ENCODE measurements at places on chromosomes 3 and 15.

- DNase-seq, result no peak
These were observed 149.1 kb downstream of the CTNNB1 start for GRCh38 chr3:41348401-41348800.

- DNase-seq, result no peak
These were observed 234.4 kb upstream of the LRTM1 start for GRCh38 chr3:55162031-55162795.

DNA sequence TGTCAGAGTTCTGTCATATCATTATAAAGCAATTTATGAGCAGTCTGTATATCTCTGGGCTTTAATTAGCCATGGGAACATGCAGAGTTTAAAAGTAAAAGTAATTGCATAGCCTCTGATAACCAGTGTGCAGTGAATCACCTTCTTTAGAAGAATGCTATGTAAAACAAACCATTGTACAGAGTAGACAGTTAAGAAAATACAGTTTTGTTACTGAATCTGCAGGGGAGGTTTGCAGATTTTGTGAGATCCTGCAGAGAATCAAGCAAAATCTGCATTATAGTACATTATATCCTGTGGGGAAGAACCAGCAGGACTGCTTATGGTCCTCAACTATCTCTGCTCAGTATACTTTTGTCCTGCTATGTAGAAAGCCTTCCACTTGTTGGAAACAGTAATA lies 396.2 kb upstream of the NAALADL2 start:
- no peak for DNase-seq

GRCh38 chr3:41176596-41176995 lies 22.7 kb upstream of the CTNNB1 start:
- DNase-seq, result no peak

GRCh38 chr3:148078658-148079057 lies 619.0 kb upstream of the AGTR1 start:
- no peak for DNase-seq

GRCh38 chr15:40567111-40567510 lies 2.0 kb upstream of the RPUSD2 start:
- DNase-seq, result no peak

DNA sequence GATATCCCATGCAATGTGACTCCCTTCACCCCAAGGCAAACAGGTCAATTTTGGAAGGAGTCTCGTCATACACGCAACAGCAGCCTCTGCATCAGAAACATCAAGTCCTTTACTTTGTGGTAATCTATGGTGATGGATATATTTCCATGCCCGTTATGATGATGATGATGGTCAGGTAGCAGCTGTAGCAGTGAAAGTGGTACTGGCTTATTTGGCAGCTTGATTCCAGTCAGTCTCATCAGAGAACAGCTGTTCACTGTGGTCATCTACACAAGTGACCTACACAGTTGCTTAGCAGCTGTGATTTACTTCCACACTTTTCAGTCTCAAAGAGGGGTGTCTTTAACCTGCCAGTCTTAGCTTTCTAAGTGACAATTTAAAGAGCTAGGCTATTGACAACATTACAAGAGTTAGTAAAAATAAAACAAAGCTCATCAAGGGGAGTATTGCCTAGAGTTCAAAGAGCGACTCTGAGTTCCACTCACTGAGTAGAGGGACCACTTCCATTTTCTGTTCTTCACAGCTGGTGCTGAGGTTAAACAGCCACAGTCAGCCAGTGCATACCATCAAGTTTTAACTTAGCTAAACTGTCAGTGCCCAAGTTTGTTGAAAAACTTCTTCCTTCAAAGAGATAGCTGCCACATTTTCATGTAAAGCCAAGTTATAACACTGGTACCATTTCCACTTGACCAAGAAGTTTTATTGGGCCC lies 587.4 kb upstream of the KCNMB2 start:
- no peak for DNase-seq

DNA sequence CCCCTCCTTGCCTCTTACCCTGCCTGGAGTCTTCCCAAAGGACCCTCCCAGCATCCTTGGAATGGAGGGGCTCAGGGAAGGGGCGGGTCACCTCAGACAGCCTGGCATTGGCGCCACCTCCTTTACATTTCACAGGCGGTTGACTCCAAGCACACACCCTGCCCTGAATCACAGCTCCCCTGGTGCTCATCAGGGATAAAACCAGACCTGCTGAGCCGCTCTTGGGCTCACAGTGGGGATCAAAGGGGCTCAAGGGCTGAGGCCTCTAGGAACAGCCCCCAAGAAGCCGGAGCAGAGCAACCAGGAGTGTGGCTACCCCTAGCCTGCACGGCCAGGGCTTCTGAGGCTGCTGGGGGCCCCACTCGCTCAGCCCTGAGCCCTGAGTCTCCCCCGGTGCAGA lies 16.6 kb downstream of the LINGO1 start:
- DNase-seq, result no peak

GRCh38 chr3:193028258-193028657 lies 110.6 kb upstream of the MB21D2 start:
- no peak for DNase-seq

GRCh38 chr3:10170915-10171478 lies 6.3 kb downstream of the IRAK2 start:
- DNase-seq, result no peak

DNA sequence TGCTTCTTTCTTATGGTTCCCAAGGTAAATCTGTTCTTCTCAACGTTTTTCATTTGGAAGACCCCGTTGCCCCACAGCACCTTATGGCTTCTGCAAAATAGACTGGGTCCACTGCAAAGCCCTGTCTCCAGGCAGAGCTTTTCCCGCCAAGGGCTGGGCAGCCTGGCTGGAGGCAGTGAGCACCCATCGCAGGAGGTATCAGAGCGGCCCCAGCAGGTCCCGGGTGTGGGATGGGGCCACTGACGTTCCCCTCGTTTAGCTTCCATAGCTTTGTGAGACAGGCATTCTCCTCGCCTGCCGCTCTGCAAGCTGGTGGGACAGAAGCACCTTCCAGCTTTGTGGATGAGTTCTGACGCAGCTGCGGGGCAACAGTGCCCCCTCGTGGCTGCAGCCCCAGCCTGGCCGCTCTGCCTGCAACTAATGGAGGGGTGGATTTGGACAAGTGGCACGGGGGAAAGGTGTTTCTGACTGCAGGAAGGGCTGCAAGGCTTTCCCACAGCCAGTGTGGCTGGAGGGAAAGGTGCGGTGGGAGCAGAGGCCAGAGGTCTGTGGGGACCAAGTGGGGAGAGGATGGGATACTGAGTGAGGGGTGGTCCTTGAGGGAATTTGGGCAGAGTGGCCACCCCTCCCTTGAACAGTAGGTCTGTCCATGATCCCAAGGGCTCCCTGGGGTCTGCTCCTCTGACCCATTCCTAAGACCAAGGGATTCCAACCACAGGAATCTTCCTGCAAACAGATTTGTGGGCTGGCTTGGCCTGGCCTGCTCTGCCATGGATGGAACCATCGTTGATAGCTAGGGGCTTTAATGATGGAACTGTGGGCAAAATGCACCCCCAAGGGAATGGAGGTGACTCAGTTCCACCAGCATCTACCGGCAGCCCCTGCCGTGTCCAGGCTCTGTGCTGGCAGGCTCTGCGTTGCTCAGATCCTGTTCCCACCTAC lies 99.4 kb downstream of the FBLN2 start:
- DNase-seq, result peak; percentile 90

GRCh38 chr3:61955483-61955882 lies 394.1 kb downstream of the PTPRG start:
- DNase-seq, result no peak

DNA sequence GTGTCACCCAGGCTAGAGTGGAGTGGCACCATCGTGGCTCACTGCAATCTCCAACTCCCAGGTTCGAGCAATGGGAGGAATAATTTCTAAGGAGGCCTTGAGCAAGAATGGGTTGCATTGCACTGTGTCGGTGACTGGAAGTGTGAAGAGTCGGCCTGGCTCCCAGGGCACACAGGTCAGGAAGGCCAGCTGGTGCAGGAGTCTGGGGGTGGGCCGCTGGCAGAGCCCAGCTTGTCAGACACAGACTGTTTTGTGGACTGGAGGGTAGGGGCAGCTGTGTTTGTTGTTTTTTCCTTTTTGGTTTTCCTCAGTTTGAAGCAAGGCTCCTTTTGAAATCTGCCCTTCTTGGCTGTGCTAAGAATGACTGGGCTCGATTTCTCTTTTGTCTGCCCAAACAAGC lies 66.2 kb downstream of the ITGA11 start:
- no peak for DNase-seq

- DNase-seq, result no peak
These were observed 36.0 kb downstream of the USF3 start for GRCh38 chr3:113660458-113660857.

- DNase-seq, result no peak
These were observed 69.4 kb downstream of the B3GALNT1 start for GRCh38 chr3:161035711-161036110.

DNA sequence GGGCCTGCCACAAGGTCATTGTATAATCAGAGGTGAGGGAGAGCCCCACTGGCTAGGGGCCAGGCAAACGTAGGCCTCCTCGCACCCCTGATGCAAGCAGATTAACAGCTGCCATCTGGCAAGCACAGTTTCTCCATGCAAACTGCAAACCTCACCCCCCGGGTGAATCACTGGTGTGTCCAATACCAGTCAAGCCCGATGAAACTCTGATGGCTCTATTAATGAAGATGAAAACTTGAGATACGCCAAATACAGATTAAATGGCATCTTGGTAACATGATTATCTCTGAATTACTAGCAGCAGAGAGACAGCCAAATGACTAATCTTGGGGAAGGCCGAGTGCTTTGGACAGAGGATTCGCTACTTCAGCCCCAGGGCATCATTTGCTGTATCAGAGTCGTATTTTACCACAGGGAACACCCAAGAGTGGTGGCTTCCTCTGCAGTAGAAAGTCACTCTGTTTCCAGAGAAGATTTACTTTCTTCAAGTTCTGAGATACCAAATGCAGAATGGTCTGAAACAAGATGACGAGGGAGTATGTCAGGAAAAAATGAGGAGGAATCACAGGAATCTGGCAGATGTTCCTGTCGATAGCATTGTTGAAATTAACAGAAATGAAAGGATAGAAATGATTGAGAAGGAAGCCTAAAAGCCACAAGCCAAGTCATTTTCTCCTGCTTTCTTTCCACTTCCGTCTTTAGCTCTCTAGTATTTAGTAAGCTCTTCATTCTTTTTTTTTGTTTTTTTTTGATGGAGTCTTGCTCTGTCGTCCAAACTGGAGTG lies 96.2 kb upstream of the NR2F2 start:
- DNase-seq, result no peak

- DNase-seq, result no peak
These were observed 3.9 kb downstream of the NEIL1 start for GRCh38 chr15:75350601-75351361.

- no peak for DNase-seq
These were observed 210.2 kb downstream of the TJP1 start for GRCh38 chr15:29612096-29612495.

DNA sequence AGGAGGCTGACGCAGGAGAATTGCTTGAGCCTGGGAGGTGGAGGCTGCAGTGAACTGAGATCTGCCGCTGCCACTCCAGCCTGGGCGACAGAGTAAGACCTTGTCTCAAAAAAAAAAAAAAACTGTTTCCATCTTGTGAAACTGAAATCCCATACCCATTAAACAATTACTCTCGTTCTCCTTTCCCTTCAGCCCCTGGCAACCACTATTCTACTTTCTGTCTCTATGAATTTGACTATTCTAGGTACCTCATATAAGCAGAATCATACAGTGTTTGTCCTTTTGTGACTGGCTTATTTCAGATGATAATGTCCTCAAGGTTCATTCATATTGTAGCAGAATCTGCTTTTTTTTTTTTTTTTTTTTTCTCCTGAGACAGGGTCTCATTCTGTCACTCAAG lies 51.5 kb upstream of the UBE2E1 start:
- no peak for DNase-seq

GRCh38 chr15:52657338-52657737 lies 21.9 kb downstream of the ATOSA start:
- no peak for DNase-seq

DNA sequence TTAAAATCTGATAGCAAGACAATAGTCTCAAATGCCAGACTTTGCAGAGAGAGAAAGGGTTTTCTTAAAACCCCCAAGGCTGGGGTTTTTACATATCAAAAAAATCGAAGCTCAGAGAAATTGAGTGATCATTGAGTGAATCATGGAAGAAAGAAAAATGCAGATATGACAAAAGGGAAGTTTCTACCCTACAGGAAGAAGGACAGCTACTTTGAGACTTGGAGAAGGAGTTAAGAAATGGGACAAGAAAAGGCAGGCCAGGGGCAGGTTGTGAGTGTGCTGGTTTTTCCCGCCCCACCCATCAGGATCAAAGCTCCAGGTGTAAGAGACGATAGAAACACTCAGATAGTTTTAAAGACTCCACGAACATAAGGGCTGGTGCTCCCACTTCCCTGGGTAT lies 18.6 kb downstream of the TMEM158 start:
- DNase-seq, result no peak

- DNase-seq, result no peak
These were observed 89.0 kb downstream of the CHRNA7 start for GRCh38 chr15:32119286-32119685.

- no peak for DNase-seq
These were observed 77.2 kb downstream of the NBEAL2 start for GRCh38 chr3:47056705-47057104.

- no peak for DNase-seq
These were observed 18.8 kb downstream of the PPP1R2 start for GRCh38 chr3:195524171-195524896.

GRCh38 chr15:101100118-101100517 lies 151.7 kb downstream of the CHSY1 start:
- no peak for DNase-seq

- no peak for DNase-seq
These were observed 22.0 kb upstream of the SKOR1 start for GRCh38 chr15:67803299-67803698.

DNA sequence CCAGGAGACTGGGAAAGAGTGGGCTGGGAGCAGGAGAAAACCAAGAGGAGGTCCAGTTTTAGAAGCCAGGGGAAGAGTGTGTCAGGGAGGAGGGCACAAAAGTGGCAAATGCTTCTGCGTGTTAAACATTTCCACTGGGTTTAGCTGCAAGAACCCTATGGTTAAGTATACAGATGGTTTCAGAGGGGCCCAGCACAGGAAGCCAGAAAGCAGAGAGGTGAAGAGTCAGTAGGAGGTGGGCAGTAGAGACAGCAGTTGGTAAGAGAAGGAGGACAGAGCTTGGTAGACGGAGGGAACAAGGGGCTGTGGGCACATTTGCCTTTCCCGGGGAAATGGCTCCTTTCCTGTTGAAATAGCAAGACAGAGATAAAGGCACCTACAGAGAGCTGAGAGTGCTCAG lies 133.8 kb downstream of the EPHB1 start:
- no peak for DNase-seq

DNA sequence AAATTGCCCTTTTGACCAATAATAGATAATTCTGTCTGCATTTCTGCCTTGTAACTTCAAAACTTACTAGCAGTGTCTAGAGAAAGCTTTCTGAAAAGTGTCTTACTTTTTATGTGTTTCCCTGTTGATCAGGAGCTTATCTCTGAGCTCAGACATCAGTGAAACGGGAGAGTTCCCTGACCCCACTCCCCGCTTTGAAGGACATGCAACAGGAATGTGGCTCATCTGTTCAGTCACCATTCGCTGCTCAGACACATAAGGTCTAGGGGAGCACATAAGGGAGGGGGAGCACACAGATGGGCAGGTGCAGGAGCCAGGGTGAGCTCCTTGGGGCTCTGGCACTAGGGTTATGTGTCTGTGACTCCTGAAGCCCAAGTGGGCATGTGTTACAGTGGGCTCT lies 205.0 kb downstream of the FEZF2 start:
- no peak for DNase-seq

GRCh38 chr3:99943931-99944761 lies 126.5 kb downstream of the CMSS1 start:
- no peak for DNase-seq

- DNase-seq, result no peak
These were observed 66.1 kb downstream of the TPRA1 start for GRCh38 chr3:127524296-127524896.

GRCh38 chr15:70560617-70561328 lies 202.6 kb downstream of the UACA start:
- no peak for DNase-seq

Measured in GM13976 (cell line).